Kidney glomerular epithelial cell (primary cell): ENCODE measurements at places on chromosomes 11 and 22.
A peak's percentile ranks its signal among the peaks of the same experiment; 100 is the strongest.

GRCh38 chr11:22449441-22449840 is 111.3 kb downstream of the SLC17A6 start:
- DNase-seq, result peak; percentile 17

- no peak for DNase-seq
Observed at GRCh38 chr11:82899957-82900276, 313 bp downstream of the PRCP start.

DNA sequence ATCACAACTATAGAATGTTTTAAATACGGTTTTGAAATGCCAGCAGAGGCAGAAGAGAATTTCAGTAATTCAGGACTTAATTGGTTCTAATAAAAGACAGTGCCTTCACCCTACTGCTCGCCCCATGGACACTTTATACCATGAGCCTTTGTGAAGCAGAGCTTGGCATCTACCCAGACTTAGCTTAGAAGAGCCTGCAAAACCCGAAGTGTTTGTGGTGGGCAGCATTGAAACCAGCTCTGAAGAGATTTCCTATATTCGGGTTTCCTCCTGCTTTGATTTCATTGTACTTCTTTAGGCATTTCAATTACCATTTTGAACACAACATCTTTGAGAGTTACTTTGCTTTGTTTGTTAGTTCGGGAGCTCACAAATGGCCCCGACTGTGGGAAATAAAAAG is 185.1 kb upstream of the MTNR1B start:
- no peak for DNase-seq

GRCh38 chr22:48629631-48630432 is 1197.8 kb downstream of the BRD1 start:
- DNase-seq, result no peak

DNA sequence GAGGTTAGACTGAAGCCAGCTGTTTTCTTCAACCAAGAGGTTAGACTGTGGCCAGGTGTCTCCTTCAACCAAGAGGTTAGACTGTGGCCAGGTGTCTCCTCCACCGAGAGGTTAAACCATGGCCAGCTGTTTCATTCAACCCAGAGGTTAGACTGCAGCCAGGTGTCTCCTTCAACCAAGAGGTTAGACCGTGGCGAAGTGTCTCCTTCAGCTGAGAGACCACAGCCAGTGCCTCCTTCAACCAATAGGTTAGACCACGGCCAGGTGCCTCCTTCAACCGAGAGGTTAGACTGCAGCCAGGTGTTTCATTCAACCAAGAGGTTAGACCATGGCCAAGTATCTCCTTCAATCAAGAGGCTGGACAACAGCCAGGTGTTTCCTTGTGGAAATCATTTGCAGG is 498.1 kb downstream of the TBC1D22A start:
- DNase-seq, result no peak

- no peak for DNase-seq
Observed at GRCh38 chr22:48579928-48580309, 1247.8 kb downstream of the BRD1 start.

DNA sequence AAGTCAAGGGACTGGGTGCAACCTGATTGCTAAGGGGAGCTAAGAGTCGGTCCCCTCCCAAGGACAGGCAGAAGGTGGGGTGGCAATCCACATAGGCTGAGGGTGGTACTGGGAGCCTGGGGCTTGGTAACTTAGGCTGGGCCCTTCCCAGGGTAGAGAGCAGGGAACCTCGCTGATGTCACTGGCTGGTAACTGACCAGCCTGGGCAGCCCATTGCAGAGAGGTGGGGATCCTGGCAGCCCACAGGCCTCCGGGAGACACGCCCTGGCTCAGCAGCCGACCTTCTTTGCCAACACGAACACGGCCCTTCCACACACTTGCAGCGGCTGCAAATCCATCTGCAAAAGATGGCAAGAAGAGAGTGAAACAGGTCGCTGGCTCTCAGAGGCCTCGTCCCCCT is 25.4 kb downstream of the A4GALT start:
- no peak for DNase-seq

- no peak for DNase-seq
Observed at GRCh38 chr11:67634366-67635230, 4.9 kb upstream of the NUDT8 start.

DNA sequence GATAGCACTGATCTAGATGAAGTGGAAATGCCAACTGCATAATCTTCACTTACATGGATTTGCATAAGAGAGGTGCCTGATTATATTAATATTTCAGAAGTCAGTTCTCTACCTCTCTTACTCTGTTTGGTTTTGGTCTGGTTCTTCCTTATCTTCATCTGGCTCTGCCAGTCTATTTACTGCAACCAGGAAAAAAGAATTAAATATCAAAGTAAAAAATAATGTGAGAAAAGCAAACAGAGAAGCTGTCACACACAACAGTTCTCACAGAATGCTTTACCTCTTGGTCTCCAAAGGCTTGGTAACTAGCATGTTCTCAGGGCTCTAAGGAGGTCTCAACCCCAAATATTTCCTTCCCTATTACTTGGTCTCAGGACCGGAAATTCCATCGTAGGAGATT is 6.7 kb downstream of the VSIG10L2 start:
- DNase-seq, result no peak

DNA sequence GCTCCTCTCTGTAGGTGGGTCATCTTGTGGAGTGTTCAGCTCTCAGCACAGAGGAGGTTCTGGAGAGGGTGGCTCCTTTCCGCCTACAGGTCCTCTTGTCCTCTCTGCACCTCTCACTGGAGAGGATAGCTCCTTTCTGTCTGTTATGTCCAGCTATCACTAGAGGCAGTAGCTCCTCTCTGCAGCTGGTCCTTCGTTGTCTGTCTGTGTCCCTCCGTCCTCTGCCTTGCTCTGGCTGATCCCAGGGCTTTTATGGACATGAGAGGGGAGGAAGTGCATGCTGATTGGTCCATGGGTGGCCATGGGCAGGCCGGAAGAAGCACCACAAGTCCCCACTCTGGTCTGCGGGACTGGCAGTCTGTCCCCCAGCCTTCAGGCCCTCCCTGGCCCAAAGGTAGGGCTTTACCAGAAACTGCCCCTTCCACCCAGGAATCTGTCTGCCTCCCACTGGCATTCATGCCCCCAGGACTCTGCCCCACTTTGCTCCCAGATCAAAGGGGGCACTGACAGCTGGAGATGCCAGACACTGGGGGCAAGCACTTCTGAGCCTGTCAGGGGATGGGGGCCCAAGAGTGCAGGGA is 38.6 kb upstream of the CALCB start:
- DNase-seq, result no peak

DNA sequence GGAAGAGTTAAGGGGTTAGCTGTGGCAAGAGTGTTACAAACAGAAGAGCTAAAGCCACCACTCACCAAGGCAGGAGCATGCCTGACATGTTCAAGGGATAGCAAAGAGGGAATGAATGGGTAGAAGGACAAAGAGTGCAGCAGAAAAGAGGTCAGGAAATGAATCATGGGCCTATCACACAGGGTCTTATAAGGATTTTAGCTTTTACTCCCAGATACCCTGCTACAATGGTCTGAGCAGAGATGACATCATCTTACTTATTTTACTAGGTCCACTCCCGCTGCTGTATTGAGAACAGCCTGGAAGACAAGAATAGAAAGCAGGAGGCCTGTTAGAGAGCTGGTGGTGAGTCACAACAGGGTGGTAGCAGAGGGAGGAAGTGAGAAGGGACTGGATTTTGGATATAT is 9.8 kb downstream of the TRAF6 start:
- DNase-seq, result peak; percentile 89

GRCh38 chr11:93567401-93567895 is 24.3 kb upstream of the SMCO4 start:
- DNase-seq, result no peak

- DNase-seq, result no peak
Observed at GRCh38 chr11:97815667-97816066, 1205.1 kb upstream of the CNTN5 start.

GRCh38 chr11:119991669-119992068 is 146.2 kb downstream of the TRIM29 start:
- DNase-seq, result no peak

DNA sequence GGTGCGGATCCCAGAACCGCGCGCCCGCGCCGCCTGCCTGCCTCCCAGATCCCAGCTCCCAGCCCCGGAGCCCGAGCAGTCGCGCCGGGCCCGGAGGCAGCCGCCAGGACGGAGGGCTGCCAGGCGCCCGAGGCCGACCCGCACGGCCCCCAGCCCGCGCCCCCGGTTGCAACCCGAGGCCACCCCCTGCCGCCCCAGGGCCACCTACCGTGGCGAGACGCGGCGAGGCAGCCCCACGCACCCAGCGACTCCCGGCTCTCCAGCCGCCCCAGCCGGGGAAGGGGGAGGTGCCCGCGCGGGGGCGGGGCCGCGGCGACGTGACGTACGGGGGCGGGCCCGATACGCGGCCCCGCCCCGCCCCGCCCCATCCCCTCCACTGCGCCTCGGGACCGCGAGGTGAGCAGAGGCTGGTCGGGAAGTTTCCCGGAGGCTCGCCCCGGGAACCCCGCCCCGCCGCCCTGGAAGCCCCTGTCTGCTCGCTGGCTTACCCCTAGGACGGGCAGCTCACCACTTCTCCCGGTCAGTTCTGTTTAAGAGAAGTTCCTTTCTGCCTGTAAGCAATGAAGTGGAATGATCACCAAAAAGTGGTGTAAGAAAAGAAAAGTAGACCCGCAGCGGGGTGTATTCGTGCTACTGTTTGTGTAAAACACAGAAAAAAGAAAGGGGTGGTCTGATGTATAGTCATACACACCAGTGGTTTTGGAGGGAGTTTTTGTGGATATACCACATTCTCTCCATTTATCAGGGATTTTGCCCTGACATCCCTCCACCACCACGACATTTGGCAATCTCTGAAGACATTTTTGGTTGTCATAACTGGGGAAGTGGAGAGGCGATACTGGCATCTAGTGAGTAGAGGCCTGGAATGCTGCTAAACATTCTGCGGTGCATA is at the start of gene TPST2:
Gene TPST2 (minus strand): TSS at position 288 of the 892 bp plus-strand sequence. CDS start 48,502 bp downstream, outside the sequence.
- DNase-seq, result peak; percentile 63

DNA sequence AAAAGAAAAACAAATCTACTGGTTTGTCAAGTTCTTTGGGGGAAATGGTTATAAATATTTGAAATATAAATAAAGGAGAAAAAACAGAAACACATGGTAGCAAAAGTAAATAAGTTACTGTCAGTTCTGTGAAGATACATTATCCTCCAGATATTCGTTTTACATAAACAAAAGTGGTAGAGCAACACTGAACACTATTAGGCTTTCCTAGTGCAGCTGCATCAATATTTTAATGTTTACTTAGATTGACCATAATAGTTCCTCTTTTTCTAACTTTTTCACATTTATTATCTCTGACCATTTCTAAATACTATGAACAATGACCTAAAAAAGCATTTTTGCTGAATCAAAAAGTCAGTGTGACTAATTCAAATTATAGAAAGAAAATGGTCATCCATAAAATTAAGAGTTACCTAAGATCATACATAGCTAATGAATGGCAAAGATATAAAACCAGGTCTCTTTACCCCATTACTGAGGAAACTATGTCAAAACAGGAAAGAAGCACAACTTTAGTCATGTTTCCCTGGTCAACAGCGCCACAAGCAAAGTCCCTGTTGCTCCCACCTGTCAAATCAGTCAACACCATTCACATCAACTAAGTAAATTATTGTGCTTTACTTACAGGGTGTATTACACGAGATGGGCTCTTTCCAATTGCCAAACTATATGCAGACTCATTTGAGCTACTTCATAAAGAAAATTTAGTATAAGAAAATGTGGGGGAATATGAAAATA is 38.5 kb downstream of the SBF2 start:
- no peak for DNase-seq

DNA sequence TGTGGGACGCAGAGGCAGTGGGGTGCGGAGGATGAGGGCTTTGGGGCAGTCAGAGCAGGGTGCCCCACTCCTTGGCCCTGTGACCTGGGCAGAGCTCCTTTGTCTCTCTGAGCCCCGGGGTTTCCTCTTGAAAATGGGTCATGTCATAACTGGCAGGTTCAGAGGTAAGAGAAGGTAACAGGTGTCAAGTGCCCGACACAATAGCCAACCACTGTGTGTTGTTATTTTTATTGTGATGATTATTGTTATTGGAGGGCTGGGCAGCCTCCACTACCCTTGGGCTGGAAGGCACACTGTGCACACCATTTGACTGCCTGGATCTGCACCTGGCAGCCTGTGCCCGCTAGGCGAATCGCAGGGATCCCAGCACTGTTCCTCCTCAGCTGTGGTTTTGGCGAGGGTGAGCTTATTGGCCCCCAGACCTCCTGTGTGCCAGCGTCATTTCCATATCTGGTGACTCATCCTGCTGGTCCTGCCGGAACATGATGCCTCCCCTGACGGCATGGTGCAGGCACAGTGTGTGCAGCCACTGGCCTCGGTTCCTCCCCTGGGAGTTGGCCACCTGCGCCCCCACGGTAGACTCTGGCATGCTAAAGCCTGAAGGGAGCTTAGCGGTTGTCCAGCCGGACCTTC is 15.4 kb upstream of the SOX10 start:
- no peak for DNase-seq

DNA sequence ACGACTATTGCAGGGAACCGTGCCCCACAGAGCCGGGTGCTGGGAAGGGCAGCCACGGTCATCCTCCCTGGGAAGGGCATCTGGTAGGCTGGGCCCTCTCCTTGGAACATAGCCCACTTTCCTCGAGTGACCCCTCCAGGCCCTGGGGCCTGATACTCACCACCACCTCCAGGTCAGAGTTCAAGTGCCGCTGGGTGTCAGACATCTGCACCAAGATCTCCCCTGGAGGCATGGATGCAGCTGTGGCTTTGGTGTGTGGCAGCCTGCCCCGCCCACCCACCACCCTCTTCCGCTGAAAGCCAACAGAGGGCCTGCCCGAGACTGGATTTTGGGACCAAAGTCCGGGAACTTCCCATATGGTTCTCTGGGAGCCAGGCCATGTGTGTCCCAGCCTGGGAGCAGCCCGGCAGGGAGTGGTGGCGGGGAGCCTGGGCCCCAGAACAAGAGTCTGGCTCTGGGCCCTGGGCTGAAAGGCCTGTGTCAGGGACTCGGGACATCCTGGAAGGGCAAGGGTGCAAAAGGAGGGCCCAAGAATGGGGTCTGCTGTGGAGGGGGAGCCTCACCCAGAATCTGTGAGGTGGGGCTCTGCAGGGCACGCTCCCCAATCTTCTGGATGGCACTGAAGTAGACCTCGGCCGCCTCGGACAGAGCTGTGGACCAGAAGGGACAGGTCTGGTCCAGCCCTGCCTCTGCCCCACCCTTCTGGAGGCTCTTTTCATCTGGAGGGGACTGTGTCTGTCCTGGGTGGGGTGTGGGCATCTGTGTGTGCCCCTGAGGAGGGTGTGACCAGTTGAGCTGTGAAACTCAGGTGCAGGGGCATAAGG is 2.6 kb downstream of the BAIAP2L2 start:
- no peak for DNase-seq

DNA sequence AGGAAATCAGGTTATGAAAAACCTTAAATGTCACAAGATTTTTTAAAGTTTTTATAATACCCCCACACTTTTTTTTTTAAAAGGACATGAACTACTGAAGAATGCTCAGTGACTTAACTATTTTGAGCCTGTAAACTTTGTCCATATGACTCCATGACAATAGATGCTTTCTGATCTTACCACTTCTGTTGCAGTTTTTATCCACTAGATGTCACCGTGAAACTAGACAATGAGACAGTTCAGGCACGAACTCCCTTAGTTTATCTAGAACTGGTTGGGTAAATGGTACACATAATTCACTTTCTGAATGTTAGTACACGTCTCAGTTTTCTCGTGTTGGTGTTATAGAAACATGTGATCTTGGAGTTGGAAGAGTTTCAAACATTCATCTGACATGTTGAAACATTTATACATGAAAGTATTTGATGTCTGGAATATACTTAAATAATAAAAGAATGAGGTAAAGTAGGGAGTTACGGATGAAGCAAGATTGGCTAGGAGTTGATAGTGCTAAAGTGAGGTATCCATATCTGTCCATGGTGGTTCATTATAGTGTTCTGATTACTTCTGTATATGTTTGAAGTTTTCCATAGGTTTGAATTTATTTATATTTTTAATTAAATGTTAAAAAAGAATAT is 8.1 kb downstream of the CCDC15 start:
- peak; percentile 74 for DNase-seq
